Lower lobe of right lung (tissue), 2 donors: ENCODE measurements at places on chromosomes 2 and 18. TPM values are rescaled to one million over a fixed set of nuclear protein-coding genes. Genes with fewer than 3 reads are reported as not detected.

GRCh38 chr2:42331569-42332284 is 29.3 kb downstream of the COX7A2L start:
- no peak for DNase-seq

ANO7 gene
- total RNA-seq = 1.3 TPM

GRCh38 chr2:68031542-68032160 is 31.2 kb downstream of the C1D start:
- DNase-seq = no peak

GRCh38 chr18:23521271-23521670 is 18.0 kb downstream of the RMC1 start:
- no peak for DNase-seq

DNA sequence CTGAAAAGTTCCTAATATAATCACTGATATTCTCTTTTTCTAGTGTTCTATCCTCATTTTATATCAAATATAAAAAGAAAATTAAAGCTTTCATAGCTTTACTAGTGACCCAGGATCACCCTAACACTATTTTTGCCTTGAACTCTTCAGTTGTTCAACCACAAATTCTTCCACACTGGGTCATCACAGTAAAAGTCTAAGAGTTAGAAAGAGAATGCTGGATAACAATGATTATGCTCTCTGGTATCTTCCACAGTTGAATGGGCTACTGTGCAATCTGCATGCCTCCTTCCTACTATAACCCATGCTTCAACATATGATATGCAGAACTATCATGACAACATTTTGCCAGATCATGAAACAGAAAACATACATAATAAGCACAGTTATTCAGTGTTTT is 32.3 kb downstream of the CHN1 start:
- no peak for DNase-seq

- DNase-seq = no peak
These were observed 40.5 kb downstream of the ST8SIA5 start for GRCh38 chr18:46716336-46716735.

DNA sequence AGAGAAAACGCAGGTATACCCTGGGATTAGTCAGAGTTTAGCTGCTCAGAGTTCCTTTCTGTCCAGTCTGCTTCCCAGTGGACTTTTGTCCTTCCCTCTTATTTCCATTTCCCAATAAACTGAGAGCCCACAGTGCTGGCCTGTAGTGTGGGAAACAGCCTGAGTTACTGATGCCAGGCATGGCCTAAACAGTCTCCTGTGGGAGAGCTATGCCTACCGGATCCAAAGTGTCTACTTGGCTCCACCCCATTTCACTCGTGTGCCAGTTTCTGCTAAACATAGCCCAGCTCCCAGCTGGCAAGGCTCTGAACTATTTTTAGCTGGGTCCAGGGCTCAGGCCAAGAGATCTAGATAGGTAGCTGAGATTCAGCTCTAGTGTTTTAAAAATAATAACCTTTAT is 15.6 kb upstream of the PPP1CB start:
- peak; percentile 68 for DNase-seq

DNA sequence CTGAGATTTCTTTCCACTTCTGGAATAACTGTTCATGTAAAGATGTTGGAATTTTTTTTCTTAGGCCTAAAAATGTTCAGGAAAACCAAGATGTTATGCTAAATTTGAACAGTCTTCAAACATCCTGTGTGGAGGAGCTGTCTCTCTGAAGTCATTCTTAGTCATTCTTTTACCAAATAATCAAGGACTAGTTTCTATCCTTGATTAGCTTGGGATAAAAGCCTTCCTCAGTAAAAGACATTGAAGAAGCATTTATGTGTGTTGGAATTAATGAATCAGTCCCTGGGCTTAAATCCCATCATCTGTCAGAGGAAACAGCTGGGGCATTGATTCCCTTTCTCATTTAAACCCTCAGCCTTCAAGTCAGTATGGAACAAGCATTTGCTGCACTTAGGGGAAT is 300.1 kb upstream of the NXPH2 start:
- DNase-seq = no peak

DNA sequence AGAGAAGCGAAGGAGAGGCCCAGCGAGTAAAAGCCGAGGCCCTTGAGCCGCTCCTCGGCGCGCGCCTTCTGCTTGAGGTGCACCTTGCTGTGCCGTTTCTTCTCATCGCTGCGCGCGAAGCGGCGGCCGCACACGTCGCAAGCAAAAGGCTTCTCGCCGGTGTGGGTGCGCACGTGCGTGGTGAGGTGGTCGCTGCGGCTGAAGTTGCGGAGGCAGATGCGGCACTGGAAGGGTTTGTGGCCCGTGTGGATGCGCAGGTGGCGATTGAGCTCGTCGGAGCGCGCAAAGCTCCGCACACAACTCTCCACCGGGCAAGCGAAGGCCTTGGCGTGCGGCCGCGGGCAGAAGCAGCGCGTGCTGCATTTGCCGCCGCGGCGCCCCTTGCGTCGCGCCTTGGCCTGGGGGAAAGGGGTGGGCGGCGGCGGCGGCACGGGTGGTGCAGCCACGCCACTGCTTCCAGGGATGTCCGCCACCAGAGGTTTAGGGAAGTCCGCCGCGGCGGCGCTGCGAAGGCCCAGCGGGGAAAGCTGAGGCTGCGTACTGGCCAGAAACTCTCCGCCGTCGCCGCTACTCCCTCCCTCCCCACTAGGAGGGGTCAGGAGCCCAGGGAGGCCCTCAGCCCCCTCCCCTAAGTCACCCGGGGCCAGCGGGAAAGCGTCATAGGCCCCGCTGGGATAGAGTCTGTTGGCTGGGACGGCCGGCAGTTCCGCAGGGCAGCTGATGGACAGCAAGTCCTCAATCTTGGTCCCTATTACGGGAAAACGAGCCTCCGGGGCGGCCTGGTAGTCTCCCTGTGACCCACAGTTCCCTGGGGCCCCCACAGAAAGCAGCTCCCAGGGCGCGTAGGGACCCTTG is 1.7 kb downstream of the EGR4 start:
- DNase-seq = peak; percentile 47

RESP18 gene
- not detected for total RNA-seq

DNA sequence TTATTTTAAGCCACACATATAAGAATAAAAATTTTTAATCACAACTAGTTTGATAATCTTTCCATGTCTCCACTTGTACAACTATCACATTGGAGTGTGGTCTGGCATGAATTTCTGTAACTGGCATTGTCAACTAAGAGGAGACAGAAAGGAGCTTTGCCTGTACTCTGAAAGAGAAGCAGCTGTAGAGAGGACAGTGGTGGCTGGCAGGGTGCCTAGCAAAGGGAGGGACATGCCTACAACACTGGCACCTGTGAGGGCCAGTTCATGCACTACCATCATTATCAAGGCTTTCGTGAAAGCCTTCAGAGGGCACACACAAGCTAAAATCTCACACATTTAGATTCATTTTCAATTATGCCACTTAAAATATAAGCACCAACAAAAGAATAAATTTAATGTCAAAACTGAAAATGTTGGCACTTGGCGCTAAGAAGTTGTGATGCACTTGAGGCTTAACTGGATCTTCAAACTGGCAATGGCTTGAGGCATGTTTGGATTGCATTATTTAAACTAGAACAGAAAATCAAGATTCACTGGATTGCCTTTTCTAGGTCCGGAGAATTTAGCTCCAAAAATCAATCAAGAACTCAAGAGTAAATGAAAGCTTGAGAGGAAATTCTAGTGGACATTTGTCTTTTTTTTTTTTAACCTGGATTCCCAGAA is 238.6 kb downstream of the ZNF385B start:
- no peak for DNase-seq

DNA sequence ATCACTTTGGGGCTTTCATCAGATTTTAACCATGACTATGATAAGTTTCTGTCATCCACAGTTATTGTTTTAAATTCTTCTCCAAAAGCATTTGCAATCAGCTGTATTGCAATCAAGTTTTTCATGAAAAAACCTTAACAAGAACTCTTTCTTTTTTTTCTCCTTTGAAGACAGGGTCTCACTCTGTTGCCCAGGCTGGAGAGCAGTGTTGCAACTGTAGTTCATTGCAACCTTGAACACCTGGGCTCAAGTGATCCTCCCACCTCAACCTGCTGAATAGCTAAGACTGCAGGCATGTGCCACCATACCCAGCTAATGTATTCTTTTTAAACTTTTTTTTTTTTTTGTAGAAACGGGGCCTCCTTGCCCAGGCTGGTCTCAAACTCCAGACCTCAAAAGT is 45.5 kb upstream of the C2orf66 start:
- no peak for DNase-seq

- no peak for DNase-seq
These were observed 47.4 kb downstream of the FSIP2 start for GRCh38 chr2:185785851-185786473.

DNA sequence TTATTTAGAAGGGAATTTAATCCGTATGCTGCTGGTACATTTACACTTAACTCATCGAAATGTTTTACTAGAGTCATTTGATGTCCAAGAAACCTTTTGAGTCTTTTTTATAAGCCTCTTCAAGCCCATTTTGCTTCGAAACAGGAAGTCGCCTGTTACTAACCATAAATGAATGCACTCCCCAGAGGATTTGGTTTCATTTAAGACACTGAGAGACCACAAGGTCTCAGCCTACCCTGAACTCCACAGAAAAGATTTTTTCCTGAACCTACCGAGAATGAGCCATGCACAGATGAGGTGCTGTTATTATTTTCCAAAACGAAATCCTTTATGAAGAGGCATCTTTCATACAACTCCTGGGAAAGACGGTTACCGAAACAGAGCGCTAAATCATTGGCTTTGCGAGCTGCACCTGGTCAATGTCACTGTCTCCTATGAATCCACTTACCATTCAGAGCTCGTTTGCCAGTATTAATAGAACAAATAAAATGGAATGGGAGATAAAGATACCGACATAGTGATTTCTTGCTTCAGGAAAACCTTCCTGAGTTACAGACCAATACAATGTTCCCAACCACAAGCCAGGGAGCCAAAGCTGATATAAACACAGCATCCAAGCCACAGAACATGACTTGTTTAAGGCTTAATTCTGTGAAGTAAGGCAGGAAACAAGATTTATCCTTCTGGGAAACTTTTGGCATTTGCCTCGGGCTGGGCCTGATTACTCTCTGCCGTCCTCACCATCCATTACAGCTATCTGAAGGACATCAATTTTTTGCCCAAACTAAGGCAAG is 382.1 kb downstream of the OSR1 start:
- DNase-seq = no peak

DNA sequence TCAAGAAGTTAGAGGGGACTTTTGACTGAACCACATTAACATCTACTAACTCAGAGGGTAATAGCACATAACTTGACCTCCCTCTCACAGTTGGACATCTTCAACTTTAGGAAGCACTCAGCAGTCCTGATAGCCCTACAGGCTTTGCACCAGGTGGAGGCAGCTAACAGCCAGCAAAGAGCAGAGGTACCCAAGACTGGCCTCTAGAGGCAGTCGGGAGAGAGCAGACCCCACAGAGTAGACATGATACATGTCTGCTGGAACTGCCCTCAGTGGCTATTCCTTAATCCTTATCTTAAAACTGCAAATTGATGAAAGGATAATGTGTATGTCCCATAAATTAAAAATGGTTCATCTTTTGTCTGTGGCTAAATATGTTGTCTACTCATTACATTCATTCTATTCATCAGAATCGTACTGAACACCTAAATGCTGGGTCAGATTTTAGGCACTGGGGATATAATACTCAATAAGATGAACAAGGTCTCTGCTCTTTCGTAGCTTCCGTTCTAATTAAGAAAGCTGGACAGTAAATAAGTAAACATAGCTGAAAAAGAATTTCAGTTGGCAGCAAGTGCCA is 49.8 kb downstream of the CAB39 start:
- DNase-seq = no peak

DNA sequence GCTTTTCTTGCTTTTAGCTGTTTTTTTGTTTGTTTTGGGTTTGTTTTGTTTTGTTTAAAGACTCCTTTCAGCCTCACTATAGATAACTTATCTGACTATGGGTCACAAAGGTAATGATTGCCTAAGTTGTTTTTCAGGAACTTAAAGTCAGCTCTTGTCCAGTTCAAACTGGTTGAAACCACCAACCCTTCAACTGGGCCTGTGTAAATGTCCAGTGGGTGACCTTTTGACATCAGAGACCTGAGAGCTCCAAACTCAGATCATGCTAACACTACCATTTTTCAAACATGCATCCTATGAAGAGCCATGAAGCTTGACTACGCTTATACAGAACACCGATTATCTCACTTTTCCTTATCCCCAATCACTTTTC is 144.6 kb upstream of the RMP24 start:
- no peak for DNase-seq

FTCDNL1 gene
- 3.7 TPM for total RNA-seq

DNA sequence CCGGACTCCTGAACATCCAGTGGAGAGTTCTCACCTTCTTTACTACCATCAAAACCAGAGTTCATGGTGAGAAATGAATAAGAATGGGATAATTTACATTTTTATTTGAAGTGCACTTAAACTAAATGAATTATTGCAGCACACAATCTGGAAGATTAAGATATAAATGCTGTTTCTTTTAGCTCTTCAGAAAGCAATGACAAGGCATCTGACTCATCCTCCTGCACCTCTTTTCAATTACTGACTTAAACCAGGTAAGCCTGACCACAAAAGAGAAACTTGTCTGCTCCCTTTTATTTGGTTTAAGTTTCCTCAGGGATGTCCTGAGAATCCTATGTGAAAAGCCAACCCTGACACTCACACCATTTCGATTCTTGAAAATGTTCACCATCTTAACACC is 720 bp upstream of the DSC2 start:
- DNase-seq = no peak

DNA sequence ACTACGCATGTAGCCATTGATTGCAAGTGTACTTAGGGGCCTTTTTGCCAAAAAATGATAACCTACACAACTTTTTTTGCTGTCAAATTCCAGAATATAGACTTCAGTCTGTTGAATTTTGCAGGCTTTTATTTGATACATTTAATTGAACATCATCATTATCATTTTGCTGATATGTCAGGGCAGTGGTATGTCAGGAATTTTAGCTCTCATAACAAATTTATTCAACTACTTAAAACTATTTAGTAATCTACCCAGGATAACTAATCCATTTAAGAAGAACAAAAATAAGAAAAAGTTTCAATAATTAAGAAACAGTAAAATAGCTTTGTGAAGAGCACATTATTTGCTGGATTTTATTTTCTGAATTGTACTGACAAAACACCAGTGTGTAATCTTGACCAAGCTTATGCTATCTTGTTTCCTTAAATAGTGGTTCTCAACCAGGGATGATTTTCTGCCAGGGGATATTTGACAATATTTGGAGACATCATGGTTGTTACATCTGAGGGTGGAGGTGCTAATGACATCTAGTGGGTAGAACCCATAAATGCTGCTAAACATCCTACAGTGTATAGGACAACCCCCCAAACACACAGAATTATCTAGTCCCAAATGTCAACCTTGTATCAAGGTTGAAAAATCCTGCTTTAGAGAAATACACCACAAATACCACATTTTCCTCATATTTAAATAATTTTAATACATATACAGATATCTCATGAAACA is 12.1 kb upstream of the TTN start:
- no peak for DNase-seq

- no peak for DNase-seq
These were observed 35.7 kb upstream of the ST3GAL5 start for GRCh38 chr2:85924522-85924921.

ZC3H8 gene
- total RNA-seq = 5.0 TPM

DNA sequence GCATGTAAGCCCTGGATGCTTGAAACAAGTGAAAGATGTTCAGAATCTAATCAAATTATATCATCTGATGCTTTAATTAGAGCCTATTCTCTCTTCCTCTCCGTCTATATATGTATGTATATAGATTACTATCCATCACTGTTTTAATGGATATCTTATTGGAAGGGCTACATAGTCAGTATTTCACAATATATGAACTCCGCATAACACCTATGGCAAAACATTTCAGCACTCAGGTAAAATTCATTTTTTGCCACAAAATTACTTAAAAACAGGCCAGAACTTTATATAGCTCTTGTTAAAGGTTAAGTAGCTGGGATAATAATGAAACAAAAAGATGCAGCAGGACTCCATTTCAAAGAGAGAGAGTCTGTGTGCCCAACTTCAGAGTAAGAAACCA is 1.2 kb downstream of the PJVK start:
- no peak for DNase-seq
